IMR-90 (cell line): ENCODE measurements at places on chromosomes 1 and 21.
A peak's percentile ranks its signal among the peaks of the same experiment; 100 is the strongest.

GRCh38 chr1:164725401-164725800 lies 166.4 kb downstream of the PBX1 start:
- H3K4me1 ChIP-seq: peaks cover 27% of the 10 kb centered on the region
- H3K27me3 ChIP-seq: no peaks in the 10 kb centered on the region
- H3K4me3 ChIP-seq: no peak overlapping the region
- peak overlapping the region; percentile 51; the same call in 1 of the 2 replicates for H3K27ac ChIP-seq

DNA sequence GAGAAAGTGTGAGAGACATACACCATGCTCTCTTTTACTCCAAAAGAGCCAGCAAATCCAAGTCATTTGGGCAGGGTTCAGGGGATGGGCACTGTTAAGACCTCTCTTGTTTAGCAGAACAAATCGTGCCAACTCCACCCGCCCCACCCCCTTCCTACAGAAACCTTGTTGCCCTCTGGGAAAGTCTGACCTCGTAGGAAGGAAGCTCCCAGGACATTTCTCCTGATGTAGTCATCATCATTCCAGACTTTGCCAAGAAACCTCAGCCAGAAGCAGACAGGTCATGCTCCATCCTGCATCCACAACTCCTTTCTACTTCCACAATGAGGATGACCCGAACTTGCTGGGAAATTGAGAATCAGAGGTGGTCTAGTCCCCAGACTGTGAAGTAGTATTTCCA lies 57.7 kb downstream of the UBE2T start:
- no peak overlapping the region for H3K27ac ChIP-seq
- no peak overlapping the region for H3K4me3 ChIP-seq
- peak; percentile 74 for DNase-seq
- H3K27me3 ChIP-seq: peaks cover 4% of the 10 kb centered on the region; the same call in 1 of the 2 replicates

DNA sequence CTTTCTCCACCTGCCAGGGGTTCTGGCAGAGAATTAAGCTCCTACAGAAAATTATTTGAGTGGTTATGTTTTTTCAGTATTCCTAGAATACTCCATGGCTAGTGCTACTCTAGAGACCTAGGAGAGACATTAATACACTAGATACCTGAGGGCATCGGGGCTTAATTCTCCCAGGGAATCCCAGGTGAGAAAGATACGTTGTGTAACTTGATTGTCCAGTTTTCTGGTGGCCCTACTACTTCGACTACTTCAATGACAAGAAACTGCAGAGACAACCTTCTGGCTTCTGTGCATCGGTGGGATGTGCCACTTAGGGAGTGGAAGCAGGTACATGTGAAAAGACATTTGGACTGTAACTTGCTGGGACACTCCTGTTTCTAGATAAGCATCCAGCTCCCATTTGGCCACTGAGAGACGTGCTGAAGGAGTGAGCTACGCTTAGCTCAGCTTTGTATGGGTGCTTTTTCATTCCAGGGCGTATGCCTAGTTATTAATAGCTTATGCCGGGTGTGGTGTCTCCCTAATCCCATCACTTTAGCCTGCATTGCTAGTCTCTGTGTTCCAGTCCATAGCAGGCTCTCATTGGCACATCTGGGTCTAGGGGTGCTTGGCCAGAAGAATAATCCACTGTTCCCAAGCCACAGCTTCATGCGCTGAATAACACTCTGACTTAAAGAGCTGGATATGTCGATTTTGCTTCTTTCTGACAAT lies 300.7 kb downstream of the SIPA1L2 start:
- no peak overlapping the region for H3K27ac ChIP-seq
- H3K4me3 ChIP-seq: no peak overlapping the region
- DNase-seq: no peak
- no peaks in the 10 kb centered on the region for H3K36me3 ChIP-seq

- H3K27ac ChIP-seq: no peak overlapping the region
- H3K27me3 ChIP-seq: peaks cover 10% of the 10 kb centered on the region
- no peaks in the 10 kb centered on the region for H3K36me3 ChIP-seq
- no peak overlapping the region for H3K4me3 ChIP-seq
- 0 out of 2 replicates have a peak, but pooled peaks cover 2% of the 10 kb centered on the region for H3K4me1 ChIP-seq
These were observed 3.3 kb downstream of the PLA2G5 start for GRCh38 chr1:20073256-20073655.

DNA sequence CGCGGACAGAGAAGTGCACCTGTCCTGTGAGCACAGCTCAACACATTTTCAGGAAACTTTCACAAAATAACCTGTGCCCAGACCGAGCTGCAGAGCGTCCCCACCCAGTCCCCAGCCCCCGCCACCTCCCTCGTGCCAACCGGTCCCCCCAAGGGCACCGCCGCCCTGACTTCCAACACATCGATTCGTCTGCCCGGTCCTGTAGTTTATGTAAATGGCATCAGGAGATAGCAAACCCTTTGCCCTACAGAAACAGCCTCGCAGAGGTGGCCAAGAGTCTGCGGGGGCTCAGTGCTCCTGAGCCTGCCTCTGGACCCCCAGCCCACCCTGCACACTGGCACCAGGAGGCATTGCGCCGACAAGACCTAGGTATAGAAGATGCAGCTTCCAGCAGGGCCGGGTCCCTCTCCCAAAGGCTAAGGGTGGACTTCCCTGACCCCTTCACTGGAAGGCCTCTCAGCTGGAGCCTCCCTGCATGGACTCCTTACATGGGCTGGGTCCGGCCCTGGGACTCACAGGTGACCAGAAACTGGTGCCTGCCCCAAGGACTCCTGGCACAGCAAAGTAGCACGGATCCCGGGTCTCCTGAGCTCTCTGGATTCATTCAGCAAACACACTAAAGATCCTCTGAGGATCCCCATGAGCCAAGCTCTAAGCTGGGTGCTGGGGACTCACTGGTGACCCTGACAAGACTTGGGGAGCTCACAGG lies 6.6 kb upstream of the PLEKHG5 start:
- DNase-seq: no peak
- H3K4me1 ChIP-seq: peaks cover 9% of the 10 kb centered on the region
- H3K27ac ChIP-seq: no peak overlapping the region; the same call in 1 of the 2 replicates
- H3K27me3 ChIP-seq: peaks cover 7% of the 10 kb centered on the region
- H3K4me3 ChIP-seq: peak overlapping the region; percentile 78
- H3K36me3 ChIP-seq: no peaks in the 10 kb centered on the region

GRCh38 chr1:201066986-201067385 lies 43.5 kb upstream of the KIF21B start:
- no peak for DNase-seq
- no peak overlapping the region for H3K4me3 ChIP-seq
- H3K4me1 ChIP-seq: no peaks in the 10 kb centered on the region
- no peaks in the 10 kb centered on the region for H3K36me3 ChIP-seq
- H3K27ac ChIP-seq: no peak overlapping the region

DNA sequence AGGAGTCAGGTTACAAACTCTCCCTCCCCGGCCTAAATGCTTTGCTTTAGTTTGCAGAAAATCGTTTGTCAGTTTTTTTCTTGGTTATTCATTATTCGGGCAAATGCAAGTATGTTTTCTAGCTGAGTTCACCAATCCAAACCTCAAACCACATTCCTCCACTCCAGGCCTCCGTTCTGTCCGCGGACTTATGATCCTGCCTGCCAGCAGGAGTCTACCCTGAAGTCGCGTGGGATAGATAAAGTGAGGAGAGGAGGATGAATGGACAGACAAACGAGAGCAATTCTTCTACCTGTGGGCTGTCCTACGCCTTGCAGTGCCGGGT lies 1.3 kb downstream of the ADAMTS1 start:
- H3K27ac ChIP-seq: peak overlapping the region; percentile 89
- H3K36me3 ChIP-seq: peaks cover 40% of the 10 kb centered on the region
- DNase-seq: peak; percentile 55

DNA sequence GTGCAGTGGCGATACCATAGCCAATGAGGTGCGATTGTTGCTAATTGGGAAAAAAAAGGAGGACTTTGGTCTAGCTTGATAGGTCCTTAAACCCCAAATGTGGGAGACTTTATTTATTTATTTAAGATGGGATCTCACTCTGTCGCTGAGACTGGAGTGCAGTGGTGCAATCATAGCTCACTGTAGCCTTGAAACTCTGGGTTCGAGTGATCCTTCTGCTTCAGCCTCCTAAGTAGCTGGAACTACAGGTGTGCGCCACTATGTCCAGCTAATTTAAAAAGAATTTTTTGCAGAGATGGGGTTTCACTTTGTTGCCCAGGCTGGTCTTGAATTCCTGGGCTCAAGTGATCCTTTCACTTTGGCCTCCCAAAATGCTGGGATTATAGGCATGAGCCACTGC lies 24.0 kb upstream of the SRSF10 start:
- no peak for DNase-seq
- H3K4me1 ChIP-seq: peaks cover 7% of the 10 kb centered on the region
- H3K27me3 ChIP-seq: no peaks in the 10 kb centered on the region
- no peak overlapping the region for H3K27ac ChIP-seq
- H3K36me3 ChIP-seq: no peaks in the 10 kb centered on the region
- no peak overlapping the region for H3K4me3 ChIP-seq

GRCh38 chr1:212458817-212459216 lies 26.1 kb downstream of the NENF start:
- no peaks in the 10 kb centered on the region for H3K36me3 ChIP-seq
- no peak for DNase-seq
- peaks cover 9% of the 10 kb centered on the region; the same call in 1 of the 2 replicates for H3K27me3 ChIP-seq
- no peak overlapping the region for H3K4me3 ChIP-seq
- no peak overlapping the region for H3K27ac ChIP-seq

- peak; percentile 20 for DNase-seq
- H3K4me3 ChIP-seq: no peak overlapping the region
- H3K36me3 ChIP-seq: no peaks in the 10 kb centered on the region
These were observed 7.4 kb downstream of the CFAP74 start for GRCh38 chr1:1996207-1996651.

- DNase-seq: no peak
- peaks cover 97% of the 10 kb centered on the region for H3K36me3 ChIP-seq
- H3K27me3 ChIP-seq: no peaks in the 10 kb centered on the region
- 0 out of 2 replicates have a peak, but pooled peaks cover 1% of the 10 kb centered on the region for H3K4me1 ChIP-seq
- H3K27ac ChIP-seq: peak overlapping the region; percentile 42; the same call in 1 of the 2 replicates
- no peak overlapping the region for H3K4me3 ChIP-seq
These were observed 16.1 kb downstream of the COL6A1 start for GRCh38 chr21:45997495-45998275.

DNA sequence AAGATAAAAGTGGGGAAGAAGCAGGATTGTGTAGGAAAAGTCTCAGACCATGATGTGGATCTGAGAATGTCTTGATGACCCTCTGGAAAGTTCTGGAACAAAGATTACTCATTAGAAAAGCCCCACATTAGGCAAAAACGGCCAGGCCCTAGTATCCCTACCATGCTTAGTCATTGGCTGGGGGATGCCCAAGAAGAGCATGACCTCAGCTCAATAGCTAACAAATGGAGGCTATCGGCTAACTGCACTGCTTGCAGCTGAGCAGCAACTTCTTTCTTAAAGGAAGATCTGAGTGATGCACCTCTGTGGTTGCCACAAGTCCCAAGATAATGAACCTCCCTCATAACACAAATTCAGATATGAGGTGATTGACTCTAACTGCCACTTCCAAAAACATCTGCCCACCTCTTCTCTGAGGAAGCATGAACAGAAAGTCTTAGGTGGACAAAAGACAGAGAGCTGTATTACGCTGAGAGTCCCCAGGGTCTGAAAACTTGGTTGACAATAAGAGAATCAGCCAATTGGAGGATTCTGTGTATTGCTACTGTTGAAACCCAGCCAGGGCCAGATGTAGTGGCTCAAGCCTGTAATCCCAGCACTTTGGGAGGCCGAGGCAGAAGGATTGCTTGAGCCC lies 64.6 kb upstream of the AK4 start:
- no peaks in the 10 kb centered on the region for H3K27me3 ChIP-seq
- no peaks in the 10 kb centered on the region for H3K36me3 ChIP-seq
- no peak overlapping the region for H3K27ac ChIP-seq
- H3K4me3 ChIP-seq: no peak overlapping the region

DNA sequence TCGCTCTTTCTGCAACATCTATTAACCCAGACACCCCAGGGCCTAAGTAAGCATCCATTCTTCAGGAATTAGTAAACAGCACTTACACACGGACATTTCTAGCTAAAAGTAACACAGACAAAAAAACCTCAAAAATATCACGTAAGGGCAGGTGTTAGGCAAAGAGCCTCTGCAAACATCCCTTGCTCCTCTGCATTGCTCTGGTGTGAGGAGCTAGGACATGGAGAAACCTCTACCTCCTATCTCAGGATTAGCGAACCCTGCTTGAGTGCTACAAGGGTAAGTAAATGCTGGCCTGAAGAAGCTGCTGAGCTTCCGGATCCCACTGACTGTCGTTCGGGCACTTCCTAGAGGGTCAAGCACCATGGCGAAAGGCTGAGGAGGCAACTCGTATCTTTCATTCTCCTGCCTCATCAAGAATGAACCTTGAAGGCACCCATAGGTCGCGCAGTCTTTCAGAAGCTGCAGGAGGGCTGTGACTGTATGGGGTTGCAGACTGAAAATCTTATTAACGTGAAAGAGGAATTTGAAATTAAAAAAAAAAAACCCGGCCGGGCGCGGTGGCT lies 2.1 kb downstream of the PTGER3 start:
- DNase-seq: no peak
- H3K36me3 ChIP-seq: no peaks in the 10 kb centered on the region
- no peak overlapping the region for H3K27ac ChIP-seq
- peaks cover 3% of the 10 kb centered on the region; the same call in 1 of the 2 replicates for H3K4me1 ChIP-seq
- H3K4me3 ChIP-seq: no peak overlapping the region

- no peak overlapping the region for H3K4me3 ChIP-seq
- peak; percentile 80 for DNase-seq
- no peaks in the 10 kb centered on the region for H3K27me3 ChIP-seq
These were observed 35.6 kb upstream of the ADGRL4 start for GRCh38 chr1:79042117-79042516.

- H3K36me3 ChIP-seq: peaks cover 51% of the 10 kb centered on the region
- DNase-seq: peak; percentile 95
These were observed 6.3 kb downstream of the INTS11 start for GRCh38 chr1:1318131-1318652.

GRCh38 chr1:197312163-197312562 lies 44.1 kb downstream of the CRB1 start:
- no peaks in the 10 kb centered on the region for H3K4me1 ChIP-seq
- no peaks in the 10 kb centered on the region for H3K27me3 ChIP-seq
- no peak for DNase-seq
- no peak overlapping the region for H3K4me3 ChIP-seq
- no peaks in the 10 kb centered on the region for H3K36me3 ChIP-seq
